ENCODE measurements at places on chromosomes 1 and 21.

DNA sequence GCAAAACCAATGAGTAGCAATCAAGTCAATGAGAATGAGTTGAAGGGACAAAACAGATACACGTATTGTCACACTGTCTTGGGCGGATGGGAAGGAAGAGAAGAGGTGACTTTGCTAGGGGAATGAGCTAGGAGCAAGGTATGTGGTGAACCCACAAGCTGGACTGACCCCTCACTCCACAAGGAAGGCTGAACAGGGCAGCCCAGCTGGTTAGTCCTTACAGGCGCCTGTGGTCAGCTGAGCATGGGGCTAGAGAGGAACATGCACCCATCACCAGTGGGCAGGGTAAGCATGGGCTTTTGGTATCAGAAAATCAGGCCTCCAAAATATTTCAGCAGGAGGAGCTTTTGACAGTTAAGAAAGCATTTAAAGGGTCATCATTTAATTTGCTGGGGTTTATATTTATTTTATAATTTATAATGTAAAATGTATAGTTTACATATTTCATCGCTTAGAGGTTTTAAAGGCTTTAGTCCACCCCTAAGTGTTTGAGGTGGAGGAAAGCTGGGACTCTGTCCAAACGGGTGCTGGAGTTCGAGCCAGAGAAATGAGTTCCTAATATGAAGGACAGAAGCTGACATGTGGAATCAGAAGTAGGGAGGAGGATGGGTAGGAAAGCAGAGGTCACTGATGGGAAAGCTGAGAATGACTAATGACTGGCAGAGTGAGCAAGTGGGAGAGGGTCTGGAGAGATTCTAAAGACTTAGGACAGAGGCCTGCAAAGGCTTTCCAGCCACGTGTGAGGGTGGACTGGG lies 22.0 kb upstream of the ACBD6 start:
- no peak for DNase-seq

DNA sequence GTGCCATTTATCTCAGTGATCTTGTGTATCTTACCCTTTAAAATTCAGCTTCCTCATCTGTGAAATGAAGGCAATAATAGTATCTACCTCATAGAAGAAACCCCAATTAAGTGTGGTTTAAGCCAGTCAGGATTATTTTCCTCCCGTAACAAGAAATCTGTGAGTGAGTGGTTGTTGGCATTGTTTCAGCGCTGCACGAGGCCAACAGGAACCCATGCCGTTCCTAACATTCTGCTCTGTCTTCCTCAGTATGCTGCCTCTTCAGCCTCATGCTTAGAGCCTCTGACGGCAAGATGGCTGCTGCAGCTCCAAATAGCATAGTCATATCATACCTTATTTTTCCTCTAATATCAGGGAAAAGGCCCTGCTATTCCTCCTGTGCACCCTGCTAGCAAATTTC lies 289.7 kb downstream of the TM2D1 start:
- no peak for DNase-seq

GRCh38 chr1:147618077-147618569 lies 52.2 kb downstream of the ACP6 start:
- no peak for DNase-seq

- DNase-seq = no peak
Observed at GRCh38 chr21:28696844-28697410, 295.8 kb downstream of the LTN1 start.

DNA sequence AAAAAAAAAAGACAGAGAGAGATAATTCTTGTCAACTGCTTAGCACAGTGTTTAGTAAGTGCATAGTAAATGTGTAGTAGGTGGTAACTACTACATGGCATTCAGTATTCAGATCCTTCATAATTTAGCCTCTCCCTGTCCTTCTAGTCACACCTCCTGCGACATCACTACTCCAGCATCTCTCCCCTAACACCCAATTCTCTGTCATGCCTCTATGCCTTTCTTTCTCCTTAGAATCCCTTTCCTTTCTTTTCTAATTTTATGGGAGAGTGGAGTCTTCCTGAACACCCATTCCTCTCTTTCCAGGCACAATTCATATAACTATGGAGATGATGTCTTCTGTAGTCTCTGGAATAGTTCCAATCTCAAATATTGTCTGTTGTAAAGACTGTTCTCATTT lies 3.9 kb upstream of the VPS72 start:
- no peak for DNase-seq

- no peak for DNase-seq
Observed at GRCh38 chr1:69413129-69413528, 154.6 kb upstream of the LRRC7 start.

- no peak for DNase-seq
Observed at GRCh38 chr1:9181990-9182783, 52.4 kb upstream of the H6PD start.

GRCh38 chr1:3453891-3454810 lies at the start of gene ARHGEF16:
TSS of gene ARHGEF16 (plus strand) at chr1:3454665. CDS start at chr1:3463085, 8,420 bp downstream.
- DNase-seq = no peak

GRCh38 chr1:40034869-40035268 lies 5.7 kb upstream of the CAP1 start:
- DNase-seq = no peak

DNA sequence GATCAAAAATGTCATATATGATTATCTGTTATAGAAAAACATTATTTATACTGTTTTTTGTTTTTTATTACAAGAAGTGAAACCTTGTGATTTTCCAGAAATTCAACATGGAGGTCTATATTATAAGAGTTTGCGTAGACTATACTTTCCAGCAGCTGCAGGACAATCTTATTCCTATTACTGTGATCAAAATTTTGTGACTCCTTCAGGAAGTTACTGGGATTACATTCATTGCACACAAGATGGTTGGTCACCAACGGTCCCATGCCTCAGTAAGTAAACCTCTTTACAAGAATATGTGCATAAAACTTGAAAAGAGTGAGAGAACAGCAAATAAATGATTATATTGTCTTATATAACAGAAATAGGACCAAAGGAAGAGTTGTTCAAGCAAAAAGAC lies 14.5 kb downstream of the CFHR4 start:
- no peak for DNase-seq

- no peak for DNase-seq
Observed at GRCh38 chr1:45215485-45216199, 9.2 kb upstream of the ZSWIM5 start.

DNA sequence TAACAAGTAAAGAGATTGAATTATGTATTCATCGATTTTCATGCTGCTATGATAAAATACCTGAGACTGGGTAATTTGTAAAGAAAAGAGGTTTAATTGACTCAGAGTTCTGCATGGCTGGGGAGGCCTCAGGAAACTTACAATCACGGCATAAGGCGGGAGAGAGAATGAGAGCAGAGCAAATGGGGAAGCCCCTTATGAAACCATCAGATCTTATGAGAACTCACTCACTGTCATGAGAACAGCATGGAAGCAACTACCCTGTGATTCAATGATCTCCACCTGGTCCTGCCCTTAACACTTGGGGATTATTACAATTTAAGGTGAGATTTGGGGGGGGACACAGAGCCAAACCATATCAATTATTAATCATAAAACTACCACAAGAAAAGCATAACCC lies 3.3 kb upstream of the GBP3 start:
- DNase-seq = no peak

DNA sequence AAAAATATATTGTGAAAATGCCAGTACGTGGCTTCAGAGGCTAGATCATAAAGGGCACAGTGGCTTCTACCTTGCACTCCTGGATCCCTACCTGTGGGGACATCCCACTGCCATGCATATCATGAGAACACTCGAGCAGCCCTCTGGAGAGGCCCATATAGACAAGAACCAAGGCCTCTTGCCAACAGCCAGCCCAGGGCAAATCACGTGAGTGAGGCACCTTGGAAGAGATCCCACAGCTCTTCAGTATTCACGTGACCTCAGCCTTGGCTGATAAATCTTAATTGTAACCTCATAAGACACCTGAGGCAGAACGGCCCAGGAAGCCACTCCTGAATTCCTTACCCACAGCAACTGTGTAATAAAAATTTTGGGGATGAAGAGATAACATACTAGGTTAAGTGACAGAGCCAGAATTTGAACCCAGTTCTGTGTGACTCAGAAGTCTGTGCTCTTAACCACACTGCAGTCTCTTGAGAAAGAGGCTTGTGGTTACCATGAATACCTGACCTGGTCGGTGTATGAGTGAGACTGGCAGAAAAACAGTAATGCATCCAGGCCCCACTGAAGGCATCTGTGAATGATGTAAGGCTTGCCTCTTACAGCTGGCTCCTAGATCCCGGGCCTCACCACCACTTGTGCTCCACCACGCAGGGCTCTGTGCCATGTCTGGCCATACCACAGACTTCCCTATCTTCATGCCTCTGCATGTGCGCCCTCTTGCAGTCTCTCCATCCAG lies 6.9 kb upstream of the A3GALT2 start:
- DNase-seq = no peak

GRCh38 chr1:77382366-77382765 lies 100.5 kb downstream of the AK5 start:
- no peak for DNase-seq

GRCh38 chr1:64623750-64624191 lies 121.1 kb upstream of the RAVER2 start:
- no peak for DNase-seq

GRCh38 chr21:19141511-19141910 lies 737.9 kb upstream of the TMPRSS15 start:
- no peak for DNase-seq

- no peak for DNase-seq
Observed at GRCh38 chr1:54312796-54313316, 93.3 kb downstream of the SSBP3 start.

DNA sequence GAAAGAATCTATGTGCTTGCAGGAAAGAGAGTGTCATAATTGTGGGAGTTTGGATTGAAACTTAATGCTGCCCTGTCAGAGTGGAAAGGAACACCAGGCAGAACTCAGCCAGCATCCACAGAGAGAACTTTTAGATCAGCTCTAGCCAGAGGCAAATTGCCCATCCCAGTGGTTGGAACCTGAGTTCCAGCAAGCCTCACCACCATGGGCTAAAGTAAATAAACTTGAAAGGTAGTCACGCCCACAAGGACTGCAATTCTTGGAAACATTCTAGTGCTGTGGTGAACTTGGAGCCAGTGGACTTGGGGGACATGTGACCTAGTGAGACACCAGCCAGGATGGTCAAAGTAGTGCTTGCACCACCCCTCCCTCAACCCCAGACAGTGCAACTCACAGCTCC lies 571.6 kb downstream of the LRRIQ3 start:
- DNase-seq = no peak

DNA sequence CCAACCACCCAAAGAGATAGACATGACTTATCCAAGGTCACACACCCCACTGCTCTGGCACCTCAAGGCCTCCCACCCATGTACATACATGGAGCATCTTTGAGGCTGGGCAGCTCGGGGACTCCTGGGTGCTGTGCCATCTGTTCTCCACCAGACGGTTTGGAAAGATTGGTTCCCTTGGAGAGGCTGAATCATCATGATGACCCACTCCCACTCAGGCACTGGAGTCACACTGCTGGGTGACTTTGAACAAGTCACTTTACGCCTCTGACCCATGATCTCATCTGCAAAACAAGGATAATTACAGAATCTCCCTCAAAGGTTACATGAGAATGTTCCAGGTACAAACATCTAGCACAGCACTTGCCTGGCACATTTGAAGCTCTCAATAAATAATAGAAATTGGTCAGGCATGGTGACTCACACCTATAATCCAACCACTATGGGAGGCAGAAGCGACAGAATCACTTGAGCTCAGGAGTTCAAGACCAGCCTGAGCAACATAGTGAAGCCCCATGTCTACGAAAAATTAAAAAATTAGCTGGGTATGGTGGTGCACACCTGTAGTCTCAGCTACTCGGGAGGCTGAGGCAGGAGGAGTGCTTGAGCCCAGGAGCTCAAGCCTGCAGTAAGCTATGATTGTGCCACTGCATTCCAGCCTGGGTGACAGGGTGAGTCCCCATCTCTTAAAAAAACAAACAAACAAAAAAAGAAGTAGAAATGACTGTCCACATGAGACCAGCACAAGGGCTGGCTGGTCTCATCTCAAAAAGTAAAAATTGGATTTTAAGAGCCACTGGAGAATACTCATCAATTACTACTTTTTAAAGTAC lies 74.9 kb downstream of the RRAGC start:
- DNase-seq = no peak

- DNase-seq = no peak
Observed at GRCh38 chr21:31753949-31754707, 22.2 kb upstream of the SCAF4 start.
